ENCODE measurements at places on chromosomes 1 and 21.

- peak; percentile 61 for DNase-seq
These were observed 66.0 kb downstream of the COL18A1 start for GRCh38 chr21:45470773-45471524.

DNA sequence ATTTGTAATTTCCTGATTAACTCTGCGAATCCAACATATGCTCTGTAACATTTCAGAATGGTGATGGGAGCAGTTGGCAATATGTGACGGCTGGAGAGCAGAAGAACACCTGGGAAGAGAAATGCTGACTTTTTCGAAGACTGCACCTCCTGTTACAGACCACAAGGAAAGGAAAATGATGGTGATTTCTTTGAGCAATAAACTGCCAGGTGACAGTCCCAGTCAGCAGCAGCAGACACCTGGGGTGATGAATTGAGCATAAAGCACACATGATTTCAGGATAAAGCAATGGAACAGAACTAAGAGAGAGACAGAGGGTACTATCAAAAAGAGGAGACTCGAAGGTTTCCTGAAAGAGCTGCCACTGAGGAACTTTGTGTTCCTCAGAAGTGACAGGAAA lies 528.6 kb downstream of the NEGR1 start:
- DNase-seq = no peak

DNA sequence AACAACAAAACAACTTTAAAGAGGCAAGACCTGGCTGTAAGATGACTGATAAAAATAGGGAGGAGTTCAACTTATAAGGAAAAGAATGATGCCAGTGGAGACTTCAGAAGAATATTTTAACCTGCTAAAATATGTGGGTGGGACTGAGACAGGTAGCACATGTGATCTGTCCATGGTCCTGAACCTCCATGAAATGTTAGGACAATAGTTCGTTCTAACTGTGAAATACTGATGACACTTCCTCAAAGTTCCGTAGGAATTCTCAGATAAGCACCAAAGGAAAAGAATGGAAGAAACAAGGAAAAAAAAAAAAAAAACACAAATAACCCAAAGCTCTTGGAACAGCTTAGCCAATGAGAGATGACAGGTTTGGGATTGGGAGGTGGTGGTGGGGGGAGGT lies 44.7 kb downstream of the CDC42BPA start:
- peak; percentile 18 for DNase-seq

GRCh38 chr1:178277793-178278530 lies 184.1 kb downstream of the RASAL2 start:
- no peak for DNase-seq

DNA sequence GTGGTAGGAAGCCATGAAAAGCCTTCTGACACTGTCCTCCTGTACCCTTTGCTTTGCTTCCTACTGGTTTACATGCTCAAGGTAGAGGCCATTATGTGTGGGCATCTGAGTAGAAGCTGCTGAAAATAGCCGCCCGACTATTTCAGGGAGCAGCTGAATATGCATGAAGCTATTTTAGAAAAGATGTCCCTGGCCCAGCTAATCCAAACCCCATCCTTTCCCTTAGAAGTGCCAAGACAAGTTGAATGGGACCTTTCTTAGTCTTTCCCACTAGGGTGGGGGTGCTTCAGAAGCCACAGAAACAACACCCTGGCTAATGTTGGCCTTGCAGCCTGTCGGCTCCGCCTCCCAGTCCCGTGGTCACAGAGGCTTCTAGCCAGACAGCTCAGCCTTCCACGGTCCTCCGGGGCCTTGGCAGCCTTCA lies 205.1 kb upstream of the EDN2 start:
- DNase-seq = no peak

DNA sequence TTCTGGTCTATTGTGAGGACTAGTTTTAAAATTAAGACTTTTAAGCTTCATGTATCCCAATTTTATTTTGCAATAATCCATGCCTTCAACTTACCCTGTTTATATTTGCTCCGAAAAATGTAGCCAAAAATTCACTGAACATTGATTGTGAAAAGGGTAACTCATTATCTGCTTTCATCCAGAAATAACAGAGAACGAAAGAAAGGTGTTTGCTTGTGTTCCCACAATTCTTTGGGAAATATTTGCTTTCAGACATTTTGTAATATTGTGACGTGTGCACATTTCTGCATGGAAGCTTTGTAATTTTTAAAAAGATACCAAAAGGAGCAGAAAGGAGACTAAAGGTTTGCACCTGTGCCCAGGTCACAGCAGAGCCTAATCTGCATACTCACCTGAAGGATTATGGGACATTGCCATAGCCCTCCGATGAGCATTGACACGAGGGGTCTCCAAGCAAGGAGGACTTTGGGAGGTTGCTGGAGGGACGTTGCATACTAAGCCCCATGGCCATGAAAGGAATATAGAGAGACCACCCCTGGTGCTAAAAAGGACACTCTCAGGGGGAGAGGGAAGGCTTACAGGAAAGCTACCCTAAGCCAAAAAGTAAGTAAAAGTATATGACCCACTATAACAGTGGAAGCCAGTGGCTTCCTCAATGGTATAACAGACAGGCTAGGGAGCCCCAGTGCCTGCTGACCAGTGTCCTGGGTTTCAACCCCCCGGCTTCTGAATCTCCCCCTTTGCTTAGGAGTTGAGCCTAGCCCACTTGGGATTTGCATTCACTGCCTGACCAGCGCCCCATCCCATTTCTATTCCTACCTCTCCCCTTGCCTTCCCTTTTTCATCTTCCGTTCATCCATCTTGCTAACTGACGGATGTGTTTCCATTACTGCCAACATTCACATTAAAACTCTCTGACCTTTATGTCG lies 148.6 kb upstream of the ZC3H12A start:
- DNase-seq = no peak

DNA sequence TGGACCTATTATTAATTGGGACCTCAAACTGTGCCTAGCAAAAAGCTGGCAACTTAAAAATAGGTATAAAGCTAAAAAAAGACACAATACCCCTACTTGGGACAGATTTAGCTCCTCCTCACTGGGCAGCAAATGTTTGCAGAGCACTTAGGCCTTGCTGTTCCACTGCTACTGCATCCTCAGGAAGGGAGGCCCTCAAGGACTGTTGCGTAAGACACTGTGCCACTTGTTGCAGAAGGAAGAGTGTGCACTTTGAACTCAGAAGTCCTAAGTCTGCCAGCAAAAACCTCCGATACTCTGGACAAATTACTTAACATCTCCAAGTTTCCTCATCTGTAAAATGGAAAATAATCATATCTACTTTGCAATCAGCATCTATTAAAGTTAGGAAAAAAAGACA lies 322.9 kb downstream of the BARHL2 start:
- DNase-seq = peak; percentile 10

GRCh38 chr1:158117854-158118704 lies 62.6 kb upstream of the CD1D start:
- peak; percentile 79 for DNase-seq

DNA sequence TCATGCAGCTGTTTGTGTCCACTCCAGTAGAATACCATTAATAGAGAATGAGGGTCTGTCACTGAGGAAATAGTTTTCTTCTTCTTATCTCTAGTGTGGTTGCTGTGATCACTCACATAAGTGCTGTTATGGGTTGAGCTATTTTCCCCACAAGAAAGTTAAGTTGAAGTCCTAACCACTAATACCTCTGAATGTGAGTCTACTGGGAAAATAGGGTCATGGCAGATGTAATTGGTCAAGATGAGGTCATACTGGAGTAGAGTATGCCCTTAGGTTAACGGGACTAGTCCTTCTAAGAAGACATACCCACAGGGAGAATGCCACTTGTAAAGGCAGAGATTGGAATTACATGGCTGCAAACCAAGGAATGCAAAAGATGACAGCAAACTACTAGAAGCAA lies 70.5 kb upstream of the COL24A1 start:
- no peak for DNase-seq

GRCh38 chr1:234231061-234231892 lies 142.0 kb upstream of the COA6 start:
- no peak for DNase-seq

DNA sequence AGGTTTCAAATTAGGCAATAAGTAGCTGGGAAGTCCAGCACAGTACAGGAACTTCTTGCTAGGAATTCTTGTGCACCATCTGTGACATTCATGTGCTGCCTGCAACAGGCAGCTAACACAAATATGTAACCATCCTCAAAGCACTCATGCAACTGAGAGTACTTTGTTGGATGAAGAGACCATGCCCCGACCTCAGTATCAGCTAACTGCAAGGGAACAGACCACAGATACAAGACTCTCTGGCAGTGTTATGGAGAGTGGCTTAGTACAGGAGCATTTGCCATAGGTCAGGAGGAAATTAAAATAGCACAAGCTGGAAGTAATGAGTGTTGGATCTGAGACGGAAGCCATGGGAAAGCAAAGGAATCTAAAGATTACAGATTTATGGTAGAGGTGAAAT lies 123.6 kb downstream of the LRRC53 start:
- DNase-seq = no peak

- DNase-seq = peak; percentile 41
These were observed 138.5 kb downstream of the SLC45A1 start for GRCh38 chr1:8456308-8456912.

DNA sequence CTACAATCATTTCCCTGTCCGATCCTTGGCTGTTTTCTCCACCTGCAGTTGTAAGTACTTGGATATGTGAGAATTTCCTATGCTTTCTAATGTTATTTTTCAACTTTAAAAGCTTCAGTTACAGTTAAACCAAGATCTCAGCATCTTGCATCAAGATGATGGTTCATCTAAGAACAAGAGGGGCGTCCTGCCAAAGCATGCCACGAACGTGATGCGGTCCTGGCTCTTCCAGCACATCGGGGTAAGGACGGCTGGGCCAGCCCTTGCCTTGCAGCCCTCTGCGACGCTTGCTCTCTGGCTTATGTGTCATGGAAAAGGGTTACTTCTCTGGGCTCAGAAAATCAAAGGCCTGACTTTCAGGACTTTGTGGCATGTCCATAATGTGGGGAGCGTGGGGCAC lies 46.8 kb downstream of the PKNOX1 start:
- DNase-seq = no peak

- DNase-seq = peak; percentile 82
These were observed 9.0 kb downstream of the C1orf105 start for GRCh38 chr1:172429331-172430127.

DNA sequence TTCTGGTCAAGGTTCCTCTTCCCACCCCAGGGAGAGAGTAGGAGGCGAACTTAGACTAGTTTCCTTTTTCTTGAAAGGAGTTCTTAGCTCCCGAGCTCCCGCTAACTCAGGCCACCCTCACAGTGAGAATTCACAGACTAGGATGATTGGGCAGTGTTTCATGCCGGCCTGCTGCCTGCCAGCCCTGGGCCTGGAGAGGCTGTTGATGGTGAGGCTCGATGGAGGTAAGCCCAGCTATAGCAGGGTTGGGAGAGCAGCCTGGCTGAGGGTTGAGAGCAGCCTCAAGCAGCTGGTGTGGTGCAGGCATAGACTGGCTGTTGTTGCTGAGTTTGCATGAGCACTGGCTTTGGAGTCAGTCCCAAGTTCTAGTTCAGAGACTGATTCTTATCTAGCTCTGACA lies 274.4 kb downstream of the MATN1 start:
- DNase-seq = no peak

DNA sequence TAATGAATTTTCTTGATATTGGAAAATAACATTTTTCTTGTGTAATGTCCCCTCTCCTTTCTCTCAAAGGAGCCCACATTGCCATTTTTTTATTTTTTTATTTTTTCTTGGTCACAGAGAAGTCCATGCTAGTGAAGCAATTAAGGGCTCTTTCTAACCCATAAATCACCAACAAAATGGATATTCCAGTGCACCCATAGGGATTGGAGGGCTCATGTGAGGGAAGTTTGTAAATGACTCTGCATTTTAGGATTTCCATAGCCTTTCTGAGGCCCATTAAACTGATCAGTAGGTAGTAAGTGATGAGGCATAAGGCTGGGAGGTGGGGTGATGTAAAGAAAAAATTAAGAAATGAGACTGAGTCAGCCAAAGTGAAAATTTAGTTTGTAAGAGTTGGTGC lies 55.9 kb upstream of the JAK1 start:
- DNase-seq = no peak

DNA sequence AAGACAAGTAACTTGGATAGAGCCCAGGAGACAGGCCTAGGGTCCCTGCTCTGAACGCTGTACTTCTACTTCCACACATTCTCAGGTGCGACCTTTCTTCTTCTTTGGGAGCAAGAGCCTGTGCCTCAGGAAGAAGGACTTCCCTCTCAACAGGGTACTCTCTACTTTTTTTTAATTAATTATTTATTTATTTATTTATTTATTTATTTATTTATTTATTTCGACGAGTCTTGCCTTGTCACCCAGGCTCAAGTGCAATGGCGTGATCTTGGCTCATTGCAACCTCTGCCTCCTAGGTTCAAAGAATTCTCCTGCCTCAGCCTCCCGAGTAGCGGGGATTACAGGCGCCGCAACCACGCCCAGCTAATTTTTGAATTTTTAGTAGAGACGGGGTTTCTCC lies 361.6 kb downstream of the FAM72C start:
- DNase-seq = no peak

DNA sequence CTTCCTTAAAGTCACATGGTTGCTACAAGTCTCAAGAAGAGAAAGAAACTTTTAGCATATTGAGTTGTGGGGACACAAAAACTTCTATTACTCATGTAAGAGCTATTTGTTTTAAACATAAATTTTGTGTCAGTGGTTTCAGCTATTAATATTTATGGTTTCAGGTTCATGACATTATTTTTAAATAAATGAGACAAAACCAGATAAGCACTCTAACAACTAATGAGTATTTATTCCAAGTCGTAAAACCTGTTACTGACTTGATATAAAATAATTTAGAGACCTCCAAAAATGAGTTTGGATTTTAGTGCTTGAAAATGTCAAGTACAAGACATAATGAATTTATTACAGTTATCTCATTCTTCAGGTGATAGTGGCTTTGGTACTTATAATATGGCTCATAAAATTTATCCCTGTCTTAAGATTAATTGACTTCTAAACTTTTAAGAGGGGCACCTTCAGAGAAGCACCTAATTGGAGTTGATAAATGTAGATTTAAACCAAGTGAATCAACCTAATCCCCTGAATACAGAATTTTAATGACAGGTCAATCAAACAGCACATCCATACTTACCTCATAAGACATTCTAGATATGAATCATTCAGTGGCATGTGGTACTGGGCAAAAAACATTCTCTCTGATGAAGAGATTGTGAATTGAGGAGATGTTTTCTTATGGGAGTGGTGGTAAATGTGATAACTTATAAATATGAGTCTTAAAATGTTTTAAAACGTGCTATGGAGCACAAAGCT lies 167.7 kb upstream of the PTGFR start:
- DNase-seq = no peak

- no peak for DNase-seq
These were observed 57.5 kb downstream of the PRKCZ start for GRCh38 chr1:2107586-2108212.

DNA sequence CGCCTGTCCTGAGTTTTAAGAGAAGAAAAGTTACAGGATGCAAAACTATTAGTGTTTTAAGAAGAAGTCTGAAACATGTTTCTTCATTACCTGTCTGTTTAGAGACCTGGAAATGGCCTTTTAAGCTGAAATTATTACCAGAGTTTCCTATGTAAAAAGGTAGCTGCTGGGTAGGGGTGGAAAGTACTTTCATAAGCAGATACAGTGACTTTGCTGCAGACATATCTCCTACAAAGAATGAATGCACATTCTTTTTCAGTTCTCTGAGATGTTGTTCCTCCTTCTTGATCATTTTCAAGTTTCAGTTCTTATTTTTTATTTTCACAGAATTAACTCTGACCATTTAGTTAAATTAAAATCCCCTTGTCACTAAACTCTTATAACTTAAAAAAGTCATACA lies 1329.6 kb downstream of the KCNT2 start:
- DNase-seq = no peak
